ENCODE measurements at places on chromosomes 13 and 19. TPM values are rescaled to one million over a fixed set of nuclear protein-coding genes. Genes with fewer than 3 reads are reported as not detected.

- no peaks in the 10 kb centered on the region for H3K36me3 ChIP-seq
- no peaks in the 10 kb centered on the region for H3K4me1 ChIP-seq
- DNase-seq, result no peak
- no peak overlapping the region for H3K27ac ChIP-seq
- H3K27me3 ChIP-seq, result no peaks in the 10 kb centered on the region
- H3K4me3 ChIP-seq, result no peak overlapping the region
These were observed 53.4 kb downstream of the ING1 start for GRCh38 chr13:110766671-110767430.

DNA sequence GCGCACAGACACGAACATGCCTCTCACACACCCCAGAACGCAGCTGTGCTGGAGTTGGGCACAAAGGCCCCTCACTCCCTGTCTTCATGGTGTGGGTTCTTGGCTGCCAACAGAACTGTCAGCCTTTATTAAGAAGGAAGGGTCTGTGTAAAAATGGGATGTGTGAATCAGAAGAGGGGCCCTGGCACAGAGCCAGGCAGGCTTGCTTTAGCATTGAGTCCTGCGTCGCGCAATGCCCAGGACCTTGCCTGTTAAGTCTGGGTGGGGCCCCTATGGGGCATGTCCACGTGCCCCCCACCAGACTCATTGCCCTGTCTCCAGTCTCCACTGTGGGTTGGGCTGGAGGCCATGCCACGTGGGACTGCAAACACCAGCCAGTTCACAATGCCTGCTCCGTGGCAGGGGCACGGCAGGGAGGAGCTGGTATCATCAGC is 84.8 kb downstream of the SLC7A1 start:
- no peaks in the 10 kb centered on the region for H3K27me3 ChIP-seq
- no peaks in the 10 kb centered on the region for H3K36me3 ChIP-seq
- H3K4me3 ChIP-seq, result no peak overlapping the region
- no peak for DNase-seq

DNA sequence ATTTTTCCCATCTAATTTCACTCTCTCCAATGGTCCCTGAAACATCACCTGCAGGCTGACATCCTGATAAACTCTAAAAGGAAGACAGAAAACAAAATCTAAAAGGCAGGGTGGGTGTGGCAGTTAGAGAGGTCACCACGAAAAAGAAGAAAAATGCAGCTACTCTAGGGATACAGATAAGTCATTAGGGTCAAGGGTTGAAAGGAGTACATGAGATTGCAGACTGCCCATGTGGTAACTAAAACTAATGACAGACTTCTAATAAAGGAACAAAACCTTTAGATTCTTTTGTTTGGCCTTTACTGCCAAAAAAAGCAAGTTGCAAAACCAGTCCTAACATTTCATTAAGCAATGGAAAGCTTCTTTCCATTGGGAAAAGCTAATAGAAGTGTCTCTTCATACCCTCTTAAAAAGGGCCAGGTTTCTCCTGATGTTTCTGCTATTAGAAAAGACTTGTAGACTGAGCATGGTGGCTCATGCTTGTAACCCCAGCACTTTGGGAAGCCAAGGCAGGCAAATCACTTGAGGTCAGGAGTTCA is 31.0 kb downstream of the THSD1 start:
- H3K27me3 ChIP-seq, result no peaks in the 10 kb centered on the region
- H3K27ac ChIP-seq, result no peak overlapping the region
- H3K36me3 ChIP-seq, result peaks cover 11% of the 10 kb centered on the region
- DNase-seq, result no peak
- peaks cover 12% of the 10 kb centered on the region for H3K4me1 ChIP-seq

DNA sequence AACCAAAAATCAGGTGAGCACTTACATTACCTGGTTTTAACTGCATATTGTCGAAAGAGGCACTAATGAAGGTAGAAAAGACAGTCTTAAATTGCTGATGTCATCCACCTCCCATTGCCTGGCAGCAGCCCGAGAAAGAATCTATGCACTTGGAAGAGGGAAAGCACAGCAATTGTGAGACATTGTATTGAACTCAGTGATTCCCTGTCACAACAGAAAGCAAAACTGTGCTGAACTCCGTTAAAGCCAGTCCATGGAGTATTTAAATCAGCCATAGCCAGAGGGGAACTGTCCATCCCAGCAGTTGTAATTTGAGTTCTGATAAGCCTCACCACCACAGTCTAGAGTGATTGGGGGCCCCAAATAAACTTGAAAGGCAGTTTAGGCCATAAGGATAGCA is 466.6 kb upstream of the PCDH9 start:
- no peaks in the 10 kb centered on the region for H3K27me3 ChIP-seq
- no peaks in the 10 kb centered on the region for H3K4me1 ChIP-seq
- DNase-seq, result no peak
- no peaks in the 10 kb centered on the region for H3K36me3 ChIP-seq
- H3K4me3 ChIP-seq, result no peak overlapping the region
- no peak overlapping the region for H3K27ac ChIP-seq

- H3K27ac ChIP-seq, result peak overlapping the region; percentile 98
- peaks cover 62% of the 10 kb centered on the region for H3K4me1 ChIP-seq
- H3K36me3 ChIP-seq, result no peaks in the 10 kb centered on the region
- DNase-seq, result peak; percentile 84
These were observed 2.7 kb downstream of the PRKACA start for GRCh38 chr19:14114854-14115253.

DNA sequence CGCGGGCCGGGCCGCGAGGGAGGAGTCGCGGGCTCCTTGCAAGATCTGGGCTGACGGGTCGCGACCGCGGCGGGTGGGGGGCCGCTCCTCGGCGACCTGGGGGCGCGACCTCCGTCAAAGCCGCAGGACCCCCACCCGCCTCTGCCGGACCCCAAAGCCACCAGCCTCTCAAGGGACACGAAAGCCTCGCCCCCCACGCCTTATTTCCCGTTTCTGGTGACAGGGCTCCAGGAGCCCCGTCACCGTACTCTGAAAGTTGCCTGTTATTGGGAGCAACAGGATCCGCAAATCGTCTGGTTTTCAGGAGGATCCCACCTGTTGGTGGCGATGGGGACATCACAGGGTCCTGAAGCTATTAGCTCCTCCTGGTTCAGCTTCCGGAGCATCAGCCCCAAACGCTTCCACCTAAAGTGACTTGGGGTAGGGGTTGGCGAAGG is 530 bp downstream of the MAU2 start:
- peaks cover 27% of the 10 kb centered on the region for H3K4me1 ChIP-seq
- peak overlapping the region; percentile 87 for H3K4me3 ChIP-seq
- peaks cover 35% of the 10 kb centered on the region for H3K36me3 ChIP-seq
- DNase-seq, result no peak
- H3K27ac ChIP-seq, result peak overlapping the region; percentile 91

The IFI30 gene
- 764 TPM for total RNA-seq

GRCh38 chr13:62113179-62113578 is 697.5 kb upstream of the PCDH20 start:
- H3K27ac ChIP-seq, result no peak overlapping the region
- DNase-seq, result no peak
- H3K36me3 ChIP-seq, result no peaks in the 10 kb centered on the region
- no peak overlapping the region for H3K4me3 ChIP-seq

DNA sequence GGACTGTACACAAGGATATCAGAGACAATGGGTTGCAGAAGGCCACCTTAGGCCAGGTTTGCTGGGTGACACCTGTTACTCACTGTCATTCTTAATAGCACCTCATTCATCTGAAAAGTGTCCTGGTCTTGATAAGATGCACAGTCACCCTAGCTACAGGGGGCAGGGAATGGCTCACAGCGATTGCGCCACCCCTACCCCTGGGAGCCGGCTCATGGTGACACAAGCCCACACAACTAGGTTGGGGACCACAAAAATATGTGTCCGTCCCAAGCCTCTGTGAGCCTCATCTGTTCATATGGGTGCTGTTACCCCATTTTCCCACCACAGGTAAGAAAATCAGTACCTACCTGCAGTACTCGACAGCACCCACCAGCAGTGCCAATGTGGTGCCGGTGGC is 23.4 kb downstream of the MED26 start:
- H3K4me3 ChIP-seq, result no peak overlapping the region
- H3K4me1 ChIP-seq, result peaks cover 24% of the 10 kb centered on the region
- no peaks in the 10 kb centered on the region for H3K36me3 ChIP-seq
- no peak for DNase-seq
- no peak overlapping the region for H3K27ac ChIP-seq

DNA sequence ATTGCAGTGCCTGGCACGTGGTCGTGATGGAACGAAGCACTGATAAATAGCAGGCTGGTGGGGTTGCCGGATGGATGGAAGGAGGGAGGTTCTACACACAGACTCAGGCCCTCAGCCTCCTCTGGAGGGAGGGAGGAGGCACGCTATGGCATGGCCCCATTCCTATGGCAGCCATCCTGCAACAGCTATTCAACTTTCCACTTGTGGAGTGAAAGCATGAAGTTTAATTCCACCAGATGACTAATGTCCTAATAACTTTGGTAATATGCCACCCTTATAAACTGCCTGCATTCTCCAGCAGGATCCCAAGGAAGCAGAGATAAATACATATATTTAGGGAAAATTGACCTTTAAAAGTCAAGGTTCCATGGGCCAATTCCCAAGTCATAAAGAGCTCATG is 92.4 kb downstream of the KL start:
- H3K4me3 ChIP-seq, result no peak overlapping the region
- peaks cover 92% of the 10 kb centered on the region for H3K36me3 ChIP-seq
- H3K4me1 ChIP-seq, result peaks cover 36% of the 10 kb centered on the region
- H3K27me3 ChIP-seq, result no peaks in the 10 kb centered on the region
- no peak for DNase-seq

DNA sequence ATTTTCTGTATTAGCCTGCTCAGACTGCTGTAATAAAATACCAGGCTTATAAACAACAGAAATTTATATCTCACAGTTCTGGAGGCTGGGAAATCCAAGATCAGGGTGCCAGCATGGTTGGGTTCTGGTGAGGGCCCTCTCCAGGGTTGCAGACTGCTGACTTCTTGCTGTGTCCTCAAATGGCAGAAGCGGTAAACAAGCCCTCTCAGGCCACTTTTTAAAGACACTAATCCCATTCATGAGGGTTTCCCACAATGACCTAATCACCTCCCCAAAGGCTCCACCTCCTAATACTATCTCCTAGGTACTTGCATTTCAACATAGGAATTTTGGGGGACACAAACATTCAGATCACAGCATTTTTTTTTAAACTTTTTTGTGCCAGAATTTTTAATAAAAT is 159.3 kb downstream of the PDS5B start:
- no peak for DNase-seq
- no peaks in the 10 kb centered on the region for H3K27me3 ChIP-seq
- no peaks in the 10 kb centered on the region for H3K36me3 ChIP-seq
- no peak overlapping the region for H3K27ac ChIP-seq

GRCh38 chr19:10797078-10797477 is 38.9 kb downstream of the TMED1 start:
- H3K4me1 ChIP-seq, result no peaks in the 10 kb centered on the region
- H3K4me3 ChIP-seq, result no peak overlapping the region
- no peaks in the 10 kb centered on the region for H3K27me3 ChIP-seq

DNA sequence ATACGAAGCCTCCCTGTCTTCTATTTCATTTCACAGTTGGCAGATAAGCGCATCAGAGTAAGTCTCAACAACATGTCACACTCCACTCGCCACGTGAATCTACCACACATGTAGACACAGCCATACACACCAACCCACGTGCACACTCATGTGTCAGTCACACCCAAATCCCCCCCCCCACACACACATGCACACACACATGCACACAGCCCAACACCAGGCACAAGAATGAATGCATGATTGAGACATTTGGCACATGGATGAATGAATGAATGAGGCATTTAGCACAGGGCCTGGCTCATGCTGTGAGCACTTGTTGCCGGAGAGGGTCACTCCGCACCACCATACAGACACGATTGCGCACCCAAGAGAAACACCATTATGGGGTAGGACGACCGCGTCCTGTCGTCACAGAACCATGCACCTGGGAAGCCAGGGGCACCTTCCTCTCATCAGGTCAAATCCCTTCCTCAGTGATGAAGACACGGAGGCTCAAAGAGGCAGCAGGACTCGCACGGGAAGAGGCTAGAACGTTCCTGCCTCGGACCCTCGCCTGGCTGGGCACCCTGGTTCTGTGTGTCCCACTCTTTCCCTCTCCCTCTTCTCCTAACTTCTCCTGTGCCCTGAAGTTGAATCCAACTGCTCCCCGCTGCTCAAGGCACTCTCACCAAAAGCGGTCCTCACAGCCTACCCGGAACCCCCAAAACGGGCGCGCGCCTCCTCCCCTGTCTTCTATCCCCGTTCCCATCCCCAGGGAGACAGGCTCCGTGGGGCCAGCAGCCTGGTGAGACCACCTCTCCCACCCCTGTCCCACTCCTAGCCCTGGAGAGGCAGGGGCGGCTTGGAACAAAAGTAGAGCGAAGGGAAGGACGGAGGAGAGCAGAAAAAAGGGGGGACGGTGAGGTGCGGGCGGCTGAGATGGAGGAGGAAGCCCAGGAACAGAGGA is 1.3 kb downstream of the MEIS3 start:
- DNase-seq, result no peak
- peak overlapping the region; percentile 44 for H3K4me3 ChIP-seq
- no peaks in the 10 kb centered on the region for H3K36me3 ChIP-seq
- H3K4me1 ChIP-seq, result peaks cover 32% of the 10 kb centered on the region
- peaks cover 4% of the 10 kb centered on the region for H3K27me3 ChIP-seq

All from upper lobe of left lung (tissue), 6 donors.